ENCODE measurements at places on chromosomes 11 and 22. TPM values are rescaled to one million over a fixed set of nuclear protein-coding genes. Genes with fewer than 3 reads are reported as not detected.

DNA sequence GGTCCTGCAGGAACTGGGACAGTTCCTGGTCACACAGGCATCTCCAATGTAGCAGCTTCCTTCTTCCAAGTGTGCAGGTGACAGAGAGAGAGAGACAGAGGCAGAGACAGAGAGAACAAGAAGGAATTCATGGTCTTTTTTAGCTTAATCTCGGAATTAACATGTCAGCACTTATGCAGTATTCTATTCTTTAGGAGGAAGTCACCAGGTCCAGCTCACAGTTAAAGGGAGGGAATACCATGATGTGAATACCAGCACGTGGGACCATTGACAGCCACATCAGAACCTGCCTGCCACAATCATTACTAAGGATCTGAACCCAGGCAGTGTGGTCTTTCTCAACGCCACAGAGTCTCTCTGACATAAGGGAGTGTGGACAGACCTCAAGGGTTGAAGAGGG is 341.6 kb downstream of the MN1 start:
- no peaks in the 10 kb centered on the region for H3K36me3 ChIP-seq
- no peaks in the 10 kb centered on the region for H3K4me1 ChIP-seq

DNA sequence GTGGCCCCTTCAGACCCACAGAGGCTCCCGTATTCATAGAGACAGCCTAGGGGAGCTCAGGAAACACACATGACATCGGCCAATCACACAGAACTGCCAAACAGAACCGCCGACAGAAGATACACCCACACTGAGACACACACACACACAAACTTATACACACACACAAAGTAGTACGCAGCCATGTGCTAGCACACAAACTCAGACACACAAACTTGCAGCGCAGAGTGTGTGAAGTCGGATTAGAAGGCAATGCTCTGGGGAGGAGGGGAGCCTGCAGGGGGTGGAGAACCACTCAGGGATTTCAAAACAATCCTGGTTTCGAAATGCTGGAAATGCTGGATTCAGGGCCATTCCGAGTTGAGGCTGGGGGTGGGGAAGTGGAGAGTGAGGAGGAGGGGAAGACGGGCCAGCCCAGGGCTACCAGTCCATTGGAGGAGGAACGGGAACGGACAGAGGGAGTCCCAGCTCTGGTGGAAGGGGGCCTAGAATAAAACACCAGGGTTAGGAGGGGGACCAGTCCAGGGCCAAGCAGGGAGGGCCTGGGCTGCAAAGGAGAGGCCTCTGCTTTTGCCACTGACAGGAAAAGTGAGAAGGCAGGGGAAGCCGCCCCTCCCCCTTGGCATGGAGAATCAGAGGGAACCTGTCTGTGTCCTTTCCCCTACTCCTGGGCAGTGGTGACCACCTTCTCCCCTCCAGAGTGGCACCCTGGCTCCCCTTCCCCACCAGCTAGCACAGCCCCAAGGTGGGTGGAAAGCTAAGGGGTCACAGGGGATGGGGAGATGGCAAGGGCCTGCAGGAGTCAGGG is 4.4 kb downstream of the BCL9L start:
- H3K4me1 ChIP-seq, result peaks cover 55% of the 10 kb centered on the region
- no peaks in the 10 kb centered on the region for H3K27me3 ChIP-seq
- DNase-seq, result no peak
- H3K27ac ChIP-seq, result peak overlapping the region; percentile 96
- peaks cover 10% of the 10 kb centered on the region for H3K36me3 ChIP-seq

DNA sequence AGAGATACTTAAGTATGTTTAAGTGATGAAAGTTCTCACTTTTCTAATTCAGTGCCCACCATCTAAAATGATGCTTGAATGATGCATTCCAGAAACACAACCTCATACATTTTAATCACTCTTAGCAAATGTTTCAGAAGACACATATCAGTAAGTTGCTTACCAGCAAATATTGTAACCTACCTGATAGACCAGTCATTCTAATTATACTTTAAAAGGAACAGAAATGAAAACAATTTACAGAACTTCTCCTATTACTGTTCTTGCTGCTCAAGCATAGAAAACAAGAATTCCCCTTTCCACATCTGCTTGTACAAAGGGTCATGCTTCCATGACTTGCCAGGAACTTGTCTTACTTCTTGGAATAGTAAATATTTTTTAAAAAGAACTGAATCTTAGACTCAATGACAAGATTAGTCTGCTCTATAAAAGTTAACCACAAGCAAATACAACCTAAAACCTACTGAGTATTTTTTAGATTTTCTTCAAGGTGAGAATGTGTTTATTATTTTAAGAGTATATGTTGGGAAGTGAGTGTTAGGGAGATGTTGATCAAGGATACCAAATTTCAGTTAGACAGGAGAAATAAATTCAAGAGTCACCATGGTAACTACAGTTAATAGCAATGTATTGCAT is 82.0 kb upstream of the SC5D start:
- no peaks in the 10 kb centered on the region for H3K4me1 ChIP-seq
- no peak overlapping the region for H3K27ac ChIP-seq
- no peaks in the 10 kb centered on the region for H3K36me3 ChIP-seq
- H3K4me3 ChIP-seq, result no peak overlapping the region

DNA sequence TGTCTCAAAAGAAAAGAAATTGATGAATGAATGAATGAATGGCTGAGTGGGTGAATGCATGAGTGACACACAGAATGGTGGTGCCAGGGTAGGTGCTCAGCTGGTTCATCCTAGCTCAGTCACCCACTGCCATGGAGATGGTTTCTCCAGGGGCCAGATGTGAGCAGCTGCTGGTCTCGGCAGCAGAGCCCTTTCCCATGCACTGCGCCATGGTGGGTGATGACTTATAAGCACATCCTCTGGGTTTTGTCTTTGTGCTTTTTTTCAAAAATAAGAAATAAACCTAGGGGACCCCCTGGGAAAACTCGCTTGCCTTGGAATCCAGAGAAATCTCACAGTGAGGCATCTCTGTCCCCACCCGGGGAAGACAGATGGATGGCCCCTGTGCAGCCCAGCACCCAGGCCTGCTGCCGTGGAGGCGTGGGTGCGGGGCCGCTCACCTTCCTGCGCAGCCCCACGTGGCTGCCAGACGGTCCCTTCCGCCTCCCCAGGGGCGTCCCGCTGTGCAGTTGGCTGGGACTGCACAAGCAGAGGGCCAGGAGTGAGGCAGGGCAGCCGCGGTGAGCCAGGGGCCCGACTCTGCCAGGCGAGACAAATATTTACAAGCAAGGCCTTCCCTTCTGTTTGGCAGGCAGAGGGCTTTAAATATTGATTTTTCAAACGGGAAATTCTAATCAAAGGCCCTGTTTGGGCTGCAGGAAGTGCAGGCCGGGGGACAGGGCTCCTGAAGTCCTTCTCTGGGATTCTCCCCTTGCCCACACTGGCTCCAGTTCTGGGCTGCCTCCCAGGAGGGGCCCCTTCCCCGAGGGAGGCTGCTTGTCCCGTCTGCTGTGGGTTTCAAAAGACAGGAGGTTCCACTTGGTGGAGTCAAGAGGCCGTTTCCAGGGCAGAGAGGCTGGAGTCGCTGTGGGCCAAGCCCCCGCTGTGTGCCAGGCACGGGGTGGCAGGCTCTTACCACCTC is 24.3 kb downstream of the MPPED1 start:
- H3K27ac ChIP-seq, result no peak overlapping the region
- no peaks in the 10 kb centered on the region for H3K4me1 ChIP-seq
- peaks cover 11% of the 10 kb centered on the region for H3K27me3 ChIP-seq
- H3K4me3 ChIP-seq, result no peak overlapping the region
- DNase-seq, result no peak

DNA sequence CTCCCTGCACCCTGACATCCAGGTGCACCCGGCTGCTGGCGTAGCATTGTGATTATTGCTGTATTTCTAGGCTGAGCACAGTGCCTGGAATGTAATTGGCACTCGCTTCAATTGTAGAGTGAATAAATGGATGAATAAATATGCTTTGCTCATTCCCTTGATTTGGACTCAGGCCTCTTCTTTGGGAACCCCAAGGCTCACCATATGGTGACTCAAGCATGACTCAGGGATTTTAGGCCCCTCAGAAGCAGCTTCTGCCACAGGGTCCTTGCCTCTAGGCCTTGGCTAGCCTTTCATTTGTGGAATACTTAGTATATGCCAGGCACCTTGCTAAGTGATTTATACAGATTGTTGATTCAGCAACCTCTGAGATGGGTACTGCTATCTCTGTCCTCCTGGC is 78.9 kb downstream of the GRIK4 start:
- no peak overlapping the region for H3K4me3 ChIP-seq
- peaks cover 18% of the 10 kb centered on the region for H3K27me3 ChIP-seq
- no peaks in the 10 kb centered on the region for H3K4me1 ChIP-seq
- DNase-seq, result no peak

Gene CCS
- 25.6 TPM for total RNA-seq

Gene EEF1G
- 1,925 TPM for total RNA-seq
